ENCODE measurements at places on chromosomes 3 and 15. TPM values are rescaled to one million over a fixed set of nuclear protein-coding genes. Genes with fewer than 3 reads are reported as not detected.

Gene LSAMP
- 97.1 TPM for total RNA-seq

Gene KCNMB3
- total RNA-seq = 1.7 TPM

Gene TRH
- total RNA-seq = 4.4 TPM

Gene C3orf49
- total RNA-seq = not detected

Gene CCR5
- total RNA-seq = not detected

Gene PRR23B
- not detected for total RNA-seq

Gene CPNE9
- total RNA-seq = 0.49 TPM

Gene ACTL6A
- total RNA-seq = 17.0 TPM

Gene CLDN1
- 5.7 TPM for total RNA-seq

Gene CACNA1D
- 20.9 TPM for total RNA-seq

Gene HHATL
- not detected for total RNA-seq

Gene CNOT10
- 37.9 TPM for total RNA-seq

Gene SLC6A1
- total RNA-seq = 54.6 TPM

Gene GCHFR
- total RNA-seq = 4.7 TPM

Gene ITGB5
- 22.9 TPM for total RNA-seq

Gene CATSPER2
- 4.2 TPM for total RNA-seq

Gene CPB1
- total RNA-seq = not detected

Gene SERPINI2
- 0.74 TPM for total RNA-seq

Gene TM6SF1
- 27.3 TPM for total RNA-seq

Gene SUSD5
- total RNA-seq = 1.7 TPM

Gene C3orf85
- total RNA-seq = not detected

Gene A4GNT
- not detected for total RNA-seq

Gene C15orf39
- total RNA-seq = 0.98 TPM

Gene LIPH
- not detected for total RNA-seq

Gene CSPG4
- total RNA-seq = 6.6 TPM

Gene PPP2R3A
- 29.7 TPM for total RNA-seq

Gene TFDP2
- total RNA-seq = 35.9 TPM

Gene CHRNB4
- 0.98 TPM for total RNA-seq

Gene TRPM1
- total RNA-seq = not detected

Gene SLITRK3
- 10.3 TPM for total RNA-seq

Gene SNX33
- total RNA-seq = 1.7 TPM

Gene SLCO3A1
- 9.3 TPM for total RNA-seq

Gene UROC1
- total RNA-seq = not detected

Gene IFT57
- total RNA-seq = 37.4 TPM

Gene CHST13
- not detected for total RNA-seq

Gene SNX22
- total RNA-seq = 4.2 TPM

Gene SCAMP5
- total RNA-seq = 49.2 TPM

Gene GATA2
- total RNA-seq = 0.74 TPM

Gene ADGRG7
- total RNA-seq = under 0.01 TPM

Gene ROBO2
- total RNA-seq = 253 TPM

Gene NXPE3
- 13.8 TPM for total RNA-seq

Gene ETV5
- total RNA-seq = 28.8 TPM

Gene CCNL1
- total RNA-seq = 68.1 TPM
